ENCODE measurements at places on chromosomes 13 and 19. TPM values are rescaled to one million over a fixed set of nuclear protein-coding genes. Genes with fewer than 3 reads are reported as not detected.

Gene LYPD5
- total RNA-seq: 2.0 TPM

Gene ZNF726
- 0.74 TPM for total RNA-seq

Gene C5AR2
- 13.9 TPM for total RNA-seq

Gene CASP14
- total RNA-seq: not detected

Gene GJB2
- total RNA-seq: 0.26 TPM

Gene CYP4F11
- 0.87 TPM for total RNA-seq

Gene ESD
- total RNA-seq: 88.2 TPM

All from mesenteric fat pad (tissue), 1 donor.